ENCODE measurements at places on chromosomes 7 and 10.

DNA sequence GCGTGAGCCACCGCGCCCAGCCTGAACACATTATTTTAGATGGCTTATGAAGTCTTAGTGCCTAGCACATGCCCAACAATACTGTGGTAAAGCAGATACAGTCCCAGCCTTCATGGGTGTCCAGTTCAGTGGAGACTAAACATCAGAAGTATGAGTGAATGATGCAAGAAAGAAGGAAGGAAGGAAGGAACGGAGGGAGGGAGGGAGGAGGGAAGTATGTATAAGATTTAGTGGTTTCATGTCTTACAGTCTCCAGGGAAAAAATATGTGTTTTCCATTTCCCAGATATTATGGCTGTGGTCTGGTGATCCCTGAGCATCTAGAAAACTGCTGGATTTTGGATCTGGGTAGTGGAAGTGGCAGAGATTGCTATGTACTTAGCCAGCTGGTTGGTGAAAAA lies 2.9 kb downstream of the AS3MT start:
- DNase-seq = no peak

DNA sequence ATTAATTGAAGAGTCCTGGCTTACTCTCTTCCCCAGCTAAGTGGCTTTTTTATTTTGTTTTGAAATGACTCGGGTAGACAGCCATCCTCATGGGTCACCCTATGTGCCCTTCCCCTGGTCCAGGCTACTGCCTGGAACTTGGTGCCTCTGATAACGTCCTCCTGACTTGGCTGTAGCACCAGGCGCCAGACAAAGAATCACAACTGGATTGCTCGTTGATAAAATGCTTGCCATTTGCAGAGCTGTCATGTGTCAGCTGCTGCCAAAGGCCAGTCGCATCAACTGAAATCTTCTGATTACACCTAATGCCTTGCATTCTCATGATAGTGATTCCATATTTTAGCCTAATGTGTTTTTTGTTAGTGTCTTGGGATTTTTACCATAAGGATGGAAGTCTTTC lies 27.4 kb upstream of the ABLIM1 start:
- no peak for DNase-seq

- DNase-seq = no peak
These were observed 6.6 kb downstream of the CPA2 start for GRCh38 chr7:130273081-130273932.

DNA sequence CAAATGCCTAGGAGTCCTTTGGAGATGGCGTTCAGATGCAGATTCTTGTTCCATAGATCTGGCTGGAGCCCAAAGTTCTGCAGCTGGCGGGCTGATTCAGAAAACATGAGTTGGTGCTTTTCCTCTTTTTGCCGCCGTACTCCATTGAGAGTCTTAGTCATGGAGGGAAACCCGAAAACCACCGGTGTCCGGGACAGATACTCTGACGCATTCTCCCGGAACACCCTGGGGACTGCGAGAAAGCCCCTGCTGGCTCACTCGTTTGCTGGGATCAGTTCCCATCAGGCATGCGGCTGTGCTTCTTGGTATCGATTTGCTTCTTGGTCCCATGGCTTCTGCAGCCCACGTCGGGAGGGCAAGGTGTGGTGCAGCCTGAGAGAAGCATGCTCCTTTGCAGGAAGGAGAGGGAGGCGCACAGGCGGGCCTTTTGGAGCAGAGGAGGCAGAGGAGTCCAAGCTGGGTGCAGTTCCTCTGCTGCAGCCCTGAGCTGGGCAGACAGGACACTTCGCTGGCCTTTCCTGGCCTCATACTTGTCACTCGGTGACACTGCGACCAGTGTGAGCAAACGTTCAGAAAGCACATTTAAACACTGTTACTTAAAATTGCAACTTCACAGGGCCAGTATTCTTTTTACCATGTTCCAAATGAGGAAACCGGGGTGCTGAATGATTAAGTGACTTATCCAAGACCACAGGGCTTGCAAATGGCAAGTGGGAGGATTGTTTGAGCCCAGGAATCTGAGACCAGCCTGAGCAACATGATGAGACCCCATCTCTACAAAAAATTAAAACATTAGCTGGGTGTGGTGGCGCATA lies 30.6 kb upstream of the PFKFB3 start:
- DNase-seq = no peak
